Activated naive CD8-positive, alpha-beta T cell treated with anti-CD3 and anti-CD28 coated beads, Interleukin-2, amount 50 U/mL, for 16 hours (primary cell): ENCODE measurements at places on chromosomes 11 and 22.

DNA sequence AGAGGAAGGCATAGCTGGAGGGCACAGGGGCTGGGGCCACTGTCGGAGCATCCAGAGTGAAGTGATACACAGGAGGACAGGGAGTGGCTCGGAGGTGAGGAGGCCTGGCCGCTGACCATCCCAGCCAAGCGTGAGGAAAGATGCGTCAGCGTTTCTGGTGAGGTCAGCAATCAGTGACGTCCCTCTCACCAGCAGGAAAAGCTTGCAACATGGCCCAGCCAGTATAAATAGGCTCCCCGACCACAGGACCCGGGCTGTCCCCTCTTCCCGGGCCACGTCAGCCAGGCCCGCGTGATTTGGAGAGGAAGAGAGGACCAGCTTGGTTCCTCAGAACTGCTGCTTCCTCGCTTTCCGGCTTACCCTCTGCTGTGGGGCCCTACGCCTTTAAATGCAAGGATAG is 4.2 kb upstream of the OSM start:
- DNase-seq, result no peak

DNA sequence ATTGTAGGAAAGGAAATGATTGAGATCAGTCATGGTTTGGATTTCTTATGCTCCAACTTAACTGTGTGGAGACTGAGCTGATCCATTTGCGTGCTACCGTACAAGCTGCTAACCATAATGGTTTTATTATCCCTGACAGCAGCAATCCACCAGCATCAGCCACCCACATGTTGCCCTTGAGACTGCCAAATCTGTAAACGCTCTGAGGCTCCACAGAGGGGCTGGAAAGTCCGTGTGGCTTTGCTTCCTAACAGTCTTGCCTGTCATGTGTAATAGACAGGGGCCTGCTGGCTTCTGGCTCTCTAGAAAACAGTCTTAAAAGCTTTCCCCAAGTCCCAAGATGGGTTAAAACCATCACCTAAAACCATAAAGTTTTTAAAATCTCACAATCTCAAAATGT is 30.1 kb downstream of the ATG16L2 start:
- DNase-seq, result no peak

GRCh38 chr11:61918938-61919704 is 1.8 kb upstream of the RAB3IL1 start:
- DNase-seq, result no peak

- no peak for DNase-seq
Observed at GRCh38 chr22:30873086-30873650, 95.4 kb downstream of the MORC2 start.

GRCh38 chr11:105960252-105961245 is 61.5 kb downstream of the MSANTD4 start:
- DNase-seq, result no peak

GRCh38 chr22:44918166-44918924 is 91.5 kb downstream of the PHF21B start:
- no peak for DNase-seq

- no peak for DNase-seq
Observed at GRCh38 chr11:131692151-131692550, 321.7 kb downstream of the NTM start.

DNA sequence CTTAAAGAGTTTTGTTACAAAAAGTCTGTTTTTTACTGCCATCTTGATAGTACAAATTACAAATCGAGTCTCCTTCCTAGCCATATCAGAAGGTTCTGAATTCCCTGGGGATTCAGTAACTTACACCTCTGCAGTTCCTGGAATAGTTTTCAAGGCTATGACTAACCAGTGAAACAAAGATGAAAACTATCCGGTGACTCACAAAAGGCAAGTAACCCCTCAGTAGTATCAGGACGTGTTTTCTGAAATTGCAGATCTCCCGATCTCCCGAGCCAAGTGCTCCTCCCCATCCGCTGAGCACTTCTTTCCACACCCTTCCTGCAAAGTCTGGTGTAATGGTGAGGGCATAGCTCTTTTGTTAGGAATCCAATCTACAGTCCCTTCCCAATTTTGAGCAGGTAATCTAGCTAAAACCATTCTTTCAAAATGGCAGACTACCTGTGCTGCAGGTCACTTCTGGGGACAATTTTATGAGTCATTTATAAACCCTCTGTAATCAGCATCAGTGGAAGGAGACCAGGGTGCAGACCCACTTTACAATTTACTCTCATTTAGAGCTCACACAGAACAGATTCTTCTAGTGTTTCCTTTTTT is 7.7 kb downstream of the E2F8 start:
- no peak for DNase-seq

DNA sequence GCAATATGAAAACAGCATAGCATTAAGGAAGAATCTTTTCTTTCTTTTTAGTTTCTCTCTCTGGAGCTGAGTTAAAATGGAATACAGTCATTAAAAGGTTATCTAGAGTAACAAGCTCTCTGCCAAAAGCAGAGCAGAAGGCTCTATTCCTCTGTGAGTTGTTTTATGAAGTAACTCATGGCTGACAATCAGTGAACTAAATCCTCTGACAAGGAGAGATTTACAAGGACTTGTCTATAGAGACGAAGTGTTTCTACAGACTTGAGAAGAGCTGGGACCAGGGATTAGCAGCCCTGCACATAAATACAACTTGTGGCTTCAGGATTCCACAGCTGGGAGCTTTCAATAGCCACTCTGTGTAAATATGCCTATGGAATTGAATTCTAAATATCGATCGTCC is 192.5 kb upstream of the RAG2 start:
- no peak for DNase-seq
